ENCODE measurements at places on chromosomes 6 and 20.

DNA sequence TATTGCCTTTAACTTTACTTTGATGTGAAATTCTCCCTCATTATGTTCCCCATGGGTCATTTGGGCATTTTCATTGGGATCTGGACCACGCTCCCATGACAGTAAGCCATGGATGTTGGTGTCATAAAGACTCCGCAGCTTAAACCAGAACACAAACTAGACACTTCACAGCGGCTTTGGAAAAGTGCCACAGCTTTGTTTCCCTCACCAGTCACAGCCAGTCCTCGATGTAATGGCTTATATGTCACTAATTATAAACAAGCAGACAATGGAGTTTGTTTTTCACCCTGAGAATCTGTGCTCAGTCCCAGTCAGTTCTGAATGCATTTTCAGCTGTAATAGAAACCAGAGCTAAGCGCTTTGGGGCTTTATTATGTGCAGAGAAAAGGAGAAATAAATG is 23.2 kb upstream of the DAAM2 start:
- DNase-seq: no peak

DNA sequence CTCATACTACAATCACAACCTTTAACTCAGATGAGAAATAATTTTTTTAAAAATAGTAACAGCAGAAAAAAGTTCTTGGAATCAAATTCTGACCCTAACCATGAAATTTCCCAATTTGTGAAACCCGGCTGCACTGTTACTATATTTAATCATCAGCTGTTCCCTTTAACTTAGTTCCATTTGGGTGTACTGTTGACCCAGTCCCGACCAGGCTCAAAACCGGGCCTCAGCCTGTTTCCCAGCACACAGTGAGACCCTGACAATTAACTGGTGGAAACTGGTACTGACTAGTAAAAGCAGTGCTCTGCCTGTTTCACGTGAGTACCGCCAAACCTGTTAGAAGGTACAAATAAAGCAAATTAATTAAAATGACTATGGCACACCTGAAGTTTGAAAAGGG is 7.0 kb downstream of the CTCFL start:
- DNase-seq: no peak

DNA sequence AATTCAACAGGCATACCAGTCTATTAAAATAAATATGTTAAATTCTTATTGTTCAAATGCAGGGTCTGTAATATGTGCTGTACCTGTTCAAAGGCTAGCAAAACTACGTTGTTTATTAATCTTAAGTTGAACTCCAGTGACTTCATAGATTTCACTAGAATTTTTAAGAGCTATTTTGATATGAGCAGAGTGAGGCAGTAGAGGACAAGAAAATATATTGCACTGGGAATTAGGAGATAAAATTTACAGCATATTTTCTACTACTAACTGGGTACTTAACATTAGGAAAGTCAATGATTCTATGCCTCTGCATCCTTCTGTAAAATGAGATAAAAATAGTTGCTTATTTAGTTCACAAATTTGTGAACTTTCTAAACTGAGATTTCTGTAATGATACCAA is 162.2 kb upstream of the BMP5 start:
- DNase-seq: no peak

- DNase-seq: no peak
Observed at GRCh38 chr6:2165286-2165685, 80.1 kb downstream of the GMDS start.

- DNase-seq: no peak
Observed at GRCh38 chr6:69232008-69232407, 564.8 kb downstream of the LMBRD1 start.

DNA sequence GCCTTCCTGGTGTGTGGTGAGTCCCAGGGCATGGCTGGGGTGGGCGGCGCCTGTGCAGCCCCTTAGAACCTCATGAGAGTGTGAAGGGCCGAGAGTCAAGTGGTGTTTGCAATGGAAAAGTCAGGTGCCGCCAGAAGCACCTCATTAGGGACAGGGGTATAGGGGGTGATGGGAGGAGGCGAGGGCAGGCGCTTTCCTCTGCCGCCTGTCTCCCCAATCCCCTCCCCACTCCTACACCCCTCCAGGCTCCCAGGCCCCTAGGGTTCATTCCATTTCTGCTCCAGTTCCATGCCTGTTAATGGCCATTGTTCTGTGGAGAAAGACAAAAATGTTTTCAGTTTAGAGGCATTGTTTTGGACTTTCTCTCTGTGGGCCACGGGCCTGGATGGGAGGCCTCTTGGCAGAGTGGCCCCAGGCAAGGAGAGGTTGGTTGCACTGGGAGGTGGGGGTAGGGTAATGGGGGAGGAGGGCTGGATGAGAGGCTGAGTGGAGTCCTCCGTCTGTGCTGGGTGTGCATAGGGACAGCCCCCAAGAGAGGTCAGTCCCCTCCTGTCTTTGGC is 21.4 kb upstream of the SCUBE3 start:
- DNase-seq: no peak

DNA sequence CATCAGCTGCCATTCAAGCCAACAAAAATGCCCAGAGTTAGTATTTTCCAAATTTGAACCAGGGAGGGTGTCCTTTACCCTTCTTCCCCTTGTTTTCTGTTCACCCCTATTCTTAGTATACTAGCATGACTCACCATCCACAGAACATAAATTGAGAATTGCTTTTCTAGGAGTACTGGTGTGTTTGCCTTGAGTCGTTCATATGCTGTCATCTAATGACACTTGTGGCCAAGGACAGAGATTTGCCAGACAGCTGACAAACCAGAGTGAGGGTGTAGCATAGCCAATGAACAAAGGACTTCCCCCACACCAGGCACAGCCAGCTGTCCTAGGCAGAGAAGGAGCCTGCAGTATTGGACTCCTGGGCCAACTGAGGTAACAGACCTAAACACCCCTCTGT is 62.2 kb downstream of the FILIP1 start:
- DNase-seq: no peak

DNA sequence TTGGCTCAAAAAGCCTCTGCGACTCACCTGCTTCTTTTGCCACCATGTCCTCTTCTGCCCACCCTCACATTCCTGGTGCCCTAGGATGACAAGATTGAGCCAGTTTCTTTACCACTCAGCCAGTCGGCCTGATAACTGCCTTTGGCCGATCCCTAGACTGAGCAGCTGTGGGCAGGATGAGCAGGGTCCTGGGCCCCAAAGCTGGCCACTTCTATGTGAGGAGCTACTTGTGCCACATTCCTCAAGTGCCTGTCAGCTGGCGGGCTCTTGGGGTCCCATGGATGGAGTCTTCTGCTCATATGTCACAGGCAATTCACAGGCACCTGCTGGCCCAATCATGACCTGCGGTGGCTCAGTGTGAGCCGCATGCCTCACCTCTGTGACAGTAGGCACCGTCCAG is 16.5 kb downstream of the DYNLRB1 start:
- no peak for DNase-seq

GRCh38 chr20:4812641-4813075 is 90.9 kb downstream of the PRND start:
- DNase-seq: no peak

DNA sequence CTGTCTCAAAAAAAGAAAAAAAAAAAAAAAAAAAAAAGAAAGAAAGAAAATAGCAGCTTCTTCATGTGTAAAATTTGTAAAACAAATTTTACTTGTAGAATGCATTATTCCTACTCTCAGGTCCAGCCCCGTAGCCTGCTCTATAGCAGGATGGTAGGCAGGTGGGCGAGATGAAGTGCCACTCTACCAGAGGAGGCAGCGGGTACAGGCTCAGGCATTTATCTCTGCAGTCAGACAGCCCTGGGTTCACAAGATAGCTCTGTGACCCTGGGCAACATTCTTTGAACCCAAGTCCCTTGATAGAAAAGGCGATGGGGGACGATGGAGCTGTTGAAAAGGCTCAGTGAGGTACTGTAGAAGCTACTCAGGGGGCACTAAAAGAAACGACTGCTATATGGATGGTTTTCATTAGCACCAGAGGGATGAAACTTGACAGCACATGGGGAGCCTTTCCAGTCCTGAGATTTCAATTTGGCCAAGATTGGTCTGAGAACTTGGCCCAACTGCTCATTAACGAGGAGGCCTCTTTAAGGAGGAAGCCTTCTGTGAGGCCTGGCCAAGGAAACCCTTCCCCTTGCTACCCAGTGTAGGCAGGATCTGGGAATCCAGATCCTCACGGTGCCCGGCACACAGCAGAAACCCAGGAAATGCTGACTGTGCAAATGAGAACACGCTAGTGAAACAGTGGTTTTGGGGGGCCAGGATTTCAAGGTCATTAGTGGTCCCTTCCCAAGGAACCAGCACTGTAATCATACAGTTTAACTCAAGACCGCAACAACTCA is 63.1 kb downstream of the MYH7B start:
- DNase-seq: no peak

- no peak for DNase-seq
Observed at GRCh38 chr6:43761666-43762409, 8.2 kb upstream of the VEGFA start.

DNA sequence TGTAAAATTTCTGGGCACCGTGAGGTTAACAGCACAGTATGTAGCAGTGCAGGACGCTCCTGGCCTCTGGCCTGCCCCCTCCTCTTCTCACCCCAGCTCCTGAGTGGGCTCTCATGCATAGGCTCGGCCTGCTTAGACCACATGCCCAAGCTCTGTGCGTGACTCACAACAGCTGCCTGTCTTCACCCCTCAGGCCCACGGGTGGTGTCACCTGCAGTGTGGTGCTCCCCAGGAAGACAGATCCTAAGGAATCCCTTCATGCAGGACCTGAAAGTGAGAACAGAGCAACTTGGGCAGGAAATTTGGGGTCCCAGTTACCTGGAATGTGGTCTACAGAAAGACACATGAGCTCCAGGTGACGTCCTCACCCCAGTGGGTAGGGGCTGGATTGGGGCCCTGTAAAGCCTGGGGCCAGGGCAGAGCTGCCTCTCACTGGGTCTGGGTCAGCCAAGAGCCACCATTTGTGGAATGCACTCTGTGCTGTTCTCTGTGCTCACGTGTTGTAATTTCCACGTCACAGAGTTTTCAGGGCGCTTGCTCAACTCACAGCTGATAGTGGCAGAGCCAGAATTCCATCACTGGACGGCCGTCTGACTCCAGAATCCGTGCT is 37.0 kb upstream of the PXDC1 start:
- no peak for DNase-seq

- DNase-seq: no peak
Observed at GRCh38 chr6:92763680-92764079, 655.7 kb downstream of the EPHA7 start.

- DNase-seq: no peak
Observed at GRCh38 chr6:84166395-84166794, 61.0 kb downstream of the CEP162 start.

DNA sequence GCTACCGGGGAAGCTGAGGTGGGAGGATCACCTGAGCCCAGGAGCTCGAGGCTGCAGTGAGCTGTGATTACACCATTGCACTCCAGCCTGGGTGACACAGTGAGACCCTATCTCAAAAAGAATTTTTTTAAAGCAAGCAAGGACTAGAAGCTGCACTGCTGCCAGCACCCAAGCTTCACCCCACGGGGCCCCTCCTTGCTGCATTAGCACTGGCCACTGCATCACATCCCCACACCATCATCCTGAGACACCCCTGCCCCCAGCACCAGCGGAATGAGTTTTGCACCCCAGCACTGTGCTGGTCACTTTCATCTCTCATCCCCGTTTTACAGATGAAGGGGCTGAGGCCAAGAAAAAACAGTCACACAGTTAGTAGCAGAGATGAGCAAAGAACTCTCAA is 30.9 kb downstream of the TBC1D7 start:
- no peak for DNase-seq

DNA sequence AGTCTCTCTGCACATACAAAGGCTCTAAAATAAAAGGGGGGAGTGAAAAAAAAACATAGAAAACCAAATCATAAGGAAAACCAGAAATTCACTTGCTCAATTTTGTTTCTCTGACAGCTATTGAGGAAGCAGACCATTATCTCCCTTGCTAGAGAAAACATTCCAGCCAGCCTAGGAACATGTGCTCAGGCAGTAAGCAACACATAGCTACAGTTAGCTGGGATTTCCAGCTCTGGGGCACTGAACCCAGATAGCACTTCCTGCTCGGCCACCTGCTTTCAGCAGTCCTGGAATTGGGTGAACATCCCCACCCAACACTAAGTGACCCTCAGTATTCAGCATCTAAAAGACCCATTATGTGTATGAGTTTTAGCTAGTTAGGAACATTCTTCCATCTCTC is 61.3 kb downstream of the TNFRSF21 start:
- DNase-seq: no peak

DNA sequence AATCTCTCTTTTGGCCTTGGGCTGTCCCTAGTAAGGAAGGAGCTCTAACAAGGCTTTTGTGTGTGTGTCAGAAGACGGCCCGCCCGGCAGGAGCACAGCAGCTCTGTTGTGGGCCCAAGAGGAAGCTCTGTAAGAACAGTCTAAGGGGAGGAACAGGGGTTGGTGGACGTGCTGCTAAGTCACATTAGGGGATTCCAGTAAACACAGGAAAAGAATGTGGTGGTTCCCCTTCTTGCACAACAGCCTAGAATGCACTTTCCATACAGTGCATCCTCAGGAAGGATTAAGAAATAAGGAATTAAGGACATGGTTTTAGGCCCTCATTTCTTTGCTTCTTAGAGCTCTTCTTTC is 114.5 kb downstream of the RNF144B start:
- no peak for DNase-seq

All from activated naive CD4-positive, alpha-beta T cell (primary cell).